ENCODE measurements at places on chromosomes 3 and 15. TPM values are rescaled to one million over a fixed set of nuclear protein-coding genes. Genes with fewer than 3 reads are reported as not detected.

Gene GPR176
- 28.3 TPM for total RNA-seq

Gene KNG1
- not detected for total RNA-seq

Gene AGBL1
- 0.91 TPM for total RNA-seq

Gene MIX23
- 16.8 TPM for total RNA-seq

Gene TTLL13
- total RNA-seq: 0.51 TPM

Gene GPR160
- 27.4 TPM for total RNA-seq

Gene ARRDC4
- total RNA-seq: 25.4 TPM

Gene RMDN3
- 28.2 TPM for total RNA-seq

Gene CD96
- 2.2 TPM for total RNA-seq

Gene ZDHHC19
- 3.9 TPM for total RNA-seq

DNA sequence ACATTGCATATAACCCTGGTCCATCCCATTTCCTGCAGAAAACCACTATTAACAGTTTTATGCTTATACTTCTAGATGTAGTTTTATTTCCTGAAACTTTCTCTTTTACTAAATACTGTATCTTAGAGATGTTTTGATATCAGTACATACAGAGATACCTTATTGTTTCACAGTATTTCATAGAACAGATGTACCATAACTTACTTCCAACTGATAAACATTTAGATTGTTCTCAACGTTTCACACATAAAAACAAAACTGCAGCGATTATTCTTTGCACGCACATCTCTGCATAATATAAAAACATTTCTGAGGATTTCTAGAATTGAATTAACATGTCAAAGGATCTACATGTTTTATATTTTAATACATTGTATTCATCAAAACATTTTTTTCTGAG, 2.6 kb downstream of the ZNF80 start:
- no peak for DNase-seq
- H3K27me3 ChIP-seq: no peaks in the 10 kb centered on the region
- H3K4me1 ChIP-seq: no peaks in the 10 kb centered on the region
- H3K4me3 ChIP-seq: no peak overlapping the region

DNA sequence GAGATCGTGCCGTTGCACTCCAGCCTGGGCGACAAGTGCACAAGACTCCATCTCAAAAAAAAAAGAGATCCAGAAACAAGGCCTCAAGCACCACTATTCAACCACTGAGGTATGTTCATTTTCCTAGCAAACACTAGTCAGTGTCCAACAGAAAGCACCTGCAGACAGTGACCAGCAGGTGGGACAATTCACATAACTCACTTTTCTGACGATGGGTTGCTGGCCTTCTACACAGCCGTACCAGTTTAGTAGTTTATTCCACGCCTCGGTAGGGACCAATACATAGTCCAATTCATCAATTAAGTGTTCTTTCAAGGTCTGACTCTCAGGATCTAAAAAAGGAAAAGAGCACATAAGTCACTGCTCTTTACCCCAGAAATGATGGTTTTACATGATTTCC, 12.4 kb downstream of the USP4 start:
- H3K27ac ChIP-seq: no peak overlapping the region
- H3K4me1 ChIP-seq: no peaks in the 10 kb centered on the region
- no peaks in the 10 kb centered on the region for H3K27me3 ChIP-seq
- DNase-seq: no peak
- peaks cover 34% of the 10 kb centered on the region for H3K36me3 ChIP-seq

- no peaks in the 10 kb centered on the region for H3K27me3 ChIP-seq
- H3K4me1 ChIP-seq: peaks cover 25% of the 10 kb centered on the region
- peak overlapping the region; percentile 47 for H3K27ac ChIP-seq
- no peaks in the 10 kb centered on the region for H3K36me3 ChIP-seq
These were observed 164.3 kb downstream of the FNDC3B start for GRCh38 chr3:172203522-172204258.

DNA sequence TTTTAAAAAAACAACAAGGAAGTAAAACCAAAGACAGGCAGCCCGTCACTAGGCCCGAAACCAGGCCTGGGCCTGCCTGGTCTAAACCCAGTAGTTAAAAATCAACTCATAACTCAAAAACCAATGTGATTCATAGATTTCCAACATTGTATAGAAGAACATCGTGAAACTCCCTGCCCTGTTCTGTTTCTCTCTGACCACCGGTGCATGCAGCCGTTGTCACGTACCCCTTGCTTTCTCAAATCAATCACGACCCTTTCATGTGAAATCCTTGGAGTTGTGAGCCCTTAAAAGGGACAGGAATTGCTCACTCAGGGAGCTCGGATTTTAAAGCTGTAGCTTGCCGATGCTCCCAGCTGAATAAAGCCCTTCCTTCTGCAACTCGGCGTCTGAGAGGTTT, 89.5 kb downstream of the DCLK3 start:
- no peak for DNase-seq
- H3K4me1 ChIP-seq: no peaks in the 10 kb centered on the region
- H3K27ac ChIP-seq: no peak overlapping the region
- H3K36me3 ChIP-seq: no peaks in the 10 kb centered on the region

GRCh38 chr15:69132977-69133861, 27.2 kb upstream of the GLCE start:
- peak overlapping the region; percentile 40 for H3K27ac ChIP-seq
- H3K4me3 ChIP-seq: no peak overlapping the region
- no peaks in the 10 kb centered on the region for H3K27me3 ChIP-seq
- no peaks in the 10 kb centered on the region for H3K4me1 ChIP-seq
- H3K36me3 ChIP-seq: no peaks in the 10 kb centered on the region

DNA sequence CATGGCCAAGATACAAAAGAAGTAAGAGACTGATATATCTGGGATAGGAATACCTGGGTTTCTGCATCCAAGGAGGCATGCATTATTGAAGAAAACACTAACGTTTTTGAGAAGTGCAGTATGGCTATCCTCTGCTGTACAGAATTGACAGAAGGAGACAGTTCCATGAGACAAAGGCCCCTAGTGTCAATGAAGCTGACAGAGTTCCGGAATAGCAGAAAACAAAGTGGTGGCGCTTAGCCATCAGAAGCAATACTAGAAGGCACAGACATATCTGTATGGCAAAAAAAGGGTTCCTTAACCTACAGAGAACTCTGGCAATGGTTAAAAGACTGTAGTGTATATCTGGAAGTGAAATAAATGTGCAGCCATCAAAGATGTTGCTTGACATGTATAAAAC, 77.8 kb downstream of the VGLL3 start:
- no peak for DNase-seq
- H3K4me1 ChIP-seq: no peaks in the 10 kb centered on the region
- no peaks in the 10 kb centered on the region for H3K36me3 ChIP-seq
- H3K27ac ChIP-seq: no peak overlapping the region
- no peak overlapping the region for H3K4me3 ChIP-seq

DNA sequence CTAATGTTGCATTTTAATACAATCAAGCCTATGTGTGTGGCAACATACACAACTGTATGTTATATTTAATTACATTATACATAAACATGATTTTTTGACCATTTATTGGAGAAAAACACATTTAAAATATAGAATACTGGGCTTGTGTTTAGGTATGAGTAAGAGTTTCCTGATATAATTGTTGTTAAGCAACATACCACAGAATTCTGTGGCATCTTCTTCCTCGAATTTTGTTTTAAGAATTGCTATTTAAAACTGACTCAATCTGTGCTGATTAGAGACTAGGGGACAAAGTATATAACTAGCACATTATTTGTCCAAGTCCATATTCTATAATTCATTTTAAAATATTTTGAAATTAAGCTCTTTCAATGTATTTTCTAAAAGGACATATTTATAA, 376.8 kb upstream of the THBS1 start:
- H3K36me3 ChIP-seq: no peaks in the 10 kb centered on the region
- DNase-seq: no peak

- no peak overlapping the region for H3K4me3 ChIP-seq
- no peak overlapping the region for H3K27ac ChIP-seq
- H3K27me3 ChIP-seq: no peaks in the 10 kb centered on the region
- H3K4me1 ChIP-seq: no peaks in the 10 kb centered on the region
These were observed 7.9 kb downstream of the CCR4 start for GRCh38 chr3:32959371-32959770.

DNA sequence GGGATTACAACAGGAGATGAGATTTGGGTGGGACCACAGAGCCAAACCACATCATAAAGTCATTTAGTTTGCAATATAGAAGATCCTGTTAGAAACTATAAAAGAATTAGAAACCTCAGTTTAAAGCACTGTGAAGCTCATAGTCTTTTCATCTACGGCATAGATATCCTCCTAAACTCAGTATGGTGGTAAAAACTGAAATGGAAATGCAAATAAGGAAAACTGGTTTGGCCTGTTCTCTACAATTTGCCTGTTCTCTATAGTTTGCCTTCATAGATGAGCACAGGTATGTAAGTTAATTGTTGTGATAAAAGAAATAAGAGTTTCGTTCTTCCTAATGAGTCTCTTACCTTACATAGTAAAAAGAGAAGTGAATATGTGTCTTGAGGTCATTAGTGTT, 331.6 kb upstream of the ARL6 start:
- H3K4me1 ChIP-seq: no peaks in the 10 kb centered on the region
- DNase-seq: no peak
- no peaks in the 10 kb centered on the region for H3K36me3 ChIP-seq
- peak overlapping the region; percentile 70 for H3K27ac ChIP-seq

DNA sequence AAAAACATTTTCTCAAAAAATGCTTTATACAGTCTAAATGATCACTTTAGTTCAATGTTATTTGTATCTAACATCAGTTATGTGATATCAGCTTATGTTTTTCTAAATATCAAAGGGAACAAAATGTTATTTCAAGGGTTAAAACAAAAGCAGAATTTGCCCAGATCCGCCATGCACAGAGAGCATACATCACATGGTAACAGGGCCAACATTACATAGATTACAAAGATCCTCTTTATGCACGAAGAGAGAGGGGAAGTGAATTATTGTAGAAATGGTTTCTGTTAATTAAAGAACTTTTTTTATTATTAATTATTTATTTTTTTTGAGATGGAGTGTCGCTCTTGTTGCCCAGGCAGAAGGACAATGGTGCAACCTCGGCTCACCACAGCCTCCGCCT, 100.8 kb upstream of the MME start:
- no peaks in the 10 kb centered on the region for H3K36me3 ChIP-seq
- no peak overlapping the region for H3K27ac ChIP-seq
- no peaks in the 10 kb centered on the region for H3K27me3 ChIP-seq
- H3K4me3 ChIP-seq: no peak overlapping the region

- H3K4me1 ChIP-seq: no peaks in the 10 kb centered on the region
- H3K27me3 ChIP-seq: no peaks in the 10 kb centered on the region
- no peaks in the 10 kb centered on the region for H3K36me3 ChIP-seq
- no peak overlapping the region for H3K4me3 ChIP-seq
- DNase-seq: no peak
- H3K27ac ChIP-seq: peak overlapping the region; percentile 41
These were observed 11.6 kb downstream of the H1-8 start for GRCh38 chr3:129554356-129555152.

GRCh38 chr3:78878011-78878410, 889.8 kb downstream of the ROBO1 start:
- H3K27ac ChIP-seq: no peak overlapping the region
- no peak overlapping the region for H3K4me3 ChIP-seq
- no peak for DNase-seq
- no peaks in the 10 kb centered on the region for H3K36me3 ChIP-seq
- no peaks in the 10 kb centered on the region for H3K27me3 ChIP-seq

DNA sequence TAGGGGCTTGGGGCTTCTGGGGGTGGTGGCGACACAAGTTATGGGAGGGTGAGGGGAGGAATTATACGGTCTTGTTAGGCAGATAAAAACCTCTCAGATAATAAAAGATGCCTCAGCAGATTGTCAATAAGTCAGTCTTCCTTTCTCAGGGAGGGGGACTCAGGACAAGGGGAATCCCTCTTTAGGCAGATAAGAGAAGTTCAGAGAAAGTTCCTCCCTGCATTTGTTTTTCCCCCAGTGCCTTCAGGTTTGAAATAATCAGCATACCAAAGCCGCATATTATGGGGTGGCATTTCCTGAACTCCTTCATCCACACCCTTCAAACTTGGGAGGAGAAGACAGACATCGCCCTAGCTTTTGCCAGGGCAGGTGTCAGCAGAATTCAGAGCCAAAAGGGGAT, 8.5 kb downstream of the PPCDC start:
- no peaks in the 10 kb centered on the region for H3K27me3 ChIP-seq
- H3K4me3 ChIP-seq: no peak overlapping the region
- no peaks in the 10 kb centered on the region for H3K36me3 ChIP-seq
- DNase-seq: no peak
- H3K4me1 ChIP-seq: no peaks in the 10 kb centered on the region

DNA sequence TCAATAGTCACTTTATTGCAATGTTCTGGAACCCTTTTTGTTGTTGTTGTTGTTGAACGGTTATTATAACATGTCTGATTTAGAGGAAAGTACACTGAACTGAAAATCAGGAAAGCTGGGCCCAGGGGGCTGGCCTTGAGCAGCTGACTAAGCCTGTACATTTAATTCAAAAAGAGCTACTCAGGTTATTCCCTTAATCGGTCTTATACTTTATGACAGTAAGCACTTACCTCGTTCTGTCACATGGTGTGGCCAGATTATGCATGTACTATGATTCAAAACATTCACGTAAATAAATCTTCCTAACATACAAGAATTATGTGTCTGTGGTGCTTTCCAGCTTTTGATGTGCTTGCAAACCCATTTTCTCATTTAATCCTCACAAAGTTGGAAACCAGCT, 382.5 kb upstream of the TPRG1 start:
- no peak for DNase-seq
- H3K27me3 ChIP-seq: no peaks in the 10 kb centered on the region
- no peak overlapping the region for H3K27ac ChIP-seq
- H3K4me3 ChIP-seq: no peak overlapping the region
- H3K4me1 ChIP-seq: no peaks in the 10 kb centered on the region

DNA sequence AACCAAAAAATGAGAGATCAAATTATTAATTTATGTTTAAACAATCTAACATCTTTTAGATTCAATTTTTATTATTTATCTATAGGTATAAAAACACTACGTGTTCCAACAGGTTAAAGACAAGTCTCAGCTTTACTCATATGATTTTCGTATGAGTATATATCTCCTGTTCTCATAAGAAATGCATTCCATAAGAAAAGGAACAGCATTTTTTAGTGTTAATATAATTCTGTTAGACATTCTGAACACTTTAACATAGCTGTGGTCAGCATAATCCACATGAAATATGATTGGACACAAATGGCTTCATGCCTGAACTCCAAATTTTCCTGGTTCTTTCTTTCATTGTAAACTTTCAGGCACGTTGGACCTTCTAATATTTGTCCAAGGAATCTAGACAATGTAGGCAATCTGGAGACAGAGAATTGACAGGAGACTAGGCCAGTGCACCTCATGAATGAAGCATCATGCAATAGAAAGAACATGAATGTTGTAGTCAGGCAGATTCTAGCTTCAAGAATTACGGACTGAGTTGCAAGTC, 1122.0 kb upstream of the ALCAM start:
- no peaks in the 10 kb centered on the region for H3K27me3 ChIP-seq
- no peak overlapping the region for H3K4me3 ChIP-seq
- H3K27ac ChIP-seq: no peak overlapping the region
- H3K36me3 ChIP-seq: no peaks in the 10 kb centered on the region

Data from prostate gland (tissue), 2 donors.